ENCODE measurements at places on chromosomes 5 and 9.

DNA sequence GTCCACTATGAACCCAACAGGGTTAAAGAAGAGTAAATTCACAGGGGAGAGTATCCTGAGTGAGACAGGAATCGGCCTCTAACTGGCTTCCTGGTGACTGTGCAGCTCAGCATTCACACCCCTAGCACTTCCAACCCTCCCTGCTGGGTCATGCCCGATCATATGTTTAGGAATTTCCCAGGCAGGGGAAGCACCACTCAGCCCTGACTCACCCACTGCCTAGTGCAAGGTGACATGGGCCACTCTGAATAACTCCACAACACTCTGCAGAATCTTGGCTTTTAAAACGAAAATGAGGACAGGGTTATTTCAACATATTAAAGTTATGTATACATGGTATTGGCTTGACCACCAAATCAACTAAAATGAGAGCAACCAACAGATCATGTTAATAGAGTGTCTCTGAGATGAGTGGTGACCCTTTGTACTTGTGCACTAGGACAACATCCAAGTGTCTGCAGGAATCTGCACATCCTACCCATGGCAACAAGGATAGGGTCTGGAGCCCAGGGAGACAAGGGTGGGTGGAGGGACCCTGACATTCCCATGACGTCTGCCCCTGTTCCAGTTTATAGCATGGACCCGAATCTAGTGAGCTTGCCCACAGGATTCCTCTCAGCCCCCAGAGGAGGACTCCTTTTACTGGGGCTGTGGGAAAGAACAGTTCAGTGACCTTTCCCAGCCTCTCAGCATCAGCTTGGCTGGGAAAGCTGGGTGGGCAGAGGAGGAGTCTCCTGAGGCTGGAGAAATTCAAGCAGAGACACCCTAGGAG lies 485.8 kb downstream of the SEMA5A start:
- peak; percentile 26 for ATAC-seq

GRCh38 chr5:135230251-135230925 lies 168.6 kb downstream of the MACROH2A1 start:
- peak; percentile 83 for ATAC-seq

GRCh38 chr9:124361128-124361527 lies 54.1 kb downstream of the PSMB7 start:
- no peak for ATAC-seq

DNA sequence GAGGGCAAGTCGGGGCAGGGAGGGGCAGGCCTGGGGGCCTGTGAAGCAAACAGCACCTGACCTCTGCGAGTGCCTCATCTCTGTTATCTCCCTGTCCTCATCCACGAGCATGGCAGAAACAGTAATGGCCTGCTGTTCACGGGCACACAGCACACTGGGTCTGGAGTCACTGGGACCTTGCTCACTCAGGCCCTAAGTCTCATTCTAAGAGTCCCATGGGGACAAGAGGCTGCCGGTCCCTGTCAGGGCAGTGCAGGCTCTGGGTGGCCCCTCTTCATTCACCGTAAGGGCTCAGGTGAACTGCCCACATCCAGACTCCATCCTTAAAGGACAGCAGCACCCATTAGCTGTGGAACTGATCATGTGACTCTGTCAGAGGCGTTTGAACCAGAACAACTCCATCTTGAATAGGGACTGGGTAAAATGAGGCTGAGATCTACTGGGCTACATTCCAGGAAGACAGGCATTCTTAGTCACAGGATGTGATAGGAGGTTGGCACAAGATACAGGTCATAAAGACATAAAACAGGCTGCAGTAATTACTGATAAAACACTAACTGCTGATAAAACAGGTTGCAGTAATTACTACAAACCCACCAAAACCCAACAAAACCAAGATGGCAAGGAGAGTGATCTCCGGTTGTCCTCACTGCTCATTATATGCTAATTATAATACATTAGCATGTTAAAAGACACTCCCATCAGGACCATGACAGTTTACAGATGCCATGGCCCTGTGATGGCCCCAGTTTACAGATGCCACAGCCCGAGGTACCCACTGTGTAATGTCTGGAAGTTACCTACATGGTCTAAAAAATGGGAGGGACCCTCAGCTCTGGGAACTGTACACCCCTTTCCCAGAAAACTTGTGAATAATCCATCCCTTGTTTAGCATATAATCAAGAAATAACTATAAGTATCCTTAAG lies 28.7 kb downstream of the BICD2 start:
- ATAC-seq: no peak
